ENCODE measurements at places on chromosomes 5 and 9.
A peak's percentile ranks its signal among the peaks of the same experiment; 100 is the strongest.

GRCh38 chr9:110731437-110732028, 62.9 kb downstream of the MUSK start:
- DNase-seq: no peak

- DNase-seq: peak; percentile 54
Measured at GRCh38 chr9:90002397-90003271, 397.8 kb downstream of the GADD45G start.

DNA sequence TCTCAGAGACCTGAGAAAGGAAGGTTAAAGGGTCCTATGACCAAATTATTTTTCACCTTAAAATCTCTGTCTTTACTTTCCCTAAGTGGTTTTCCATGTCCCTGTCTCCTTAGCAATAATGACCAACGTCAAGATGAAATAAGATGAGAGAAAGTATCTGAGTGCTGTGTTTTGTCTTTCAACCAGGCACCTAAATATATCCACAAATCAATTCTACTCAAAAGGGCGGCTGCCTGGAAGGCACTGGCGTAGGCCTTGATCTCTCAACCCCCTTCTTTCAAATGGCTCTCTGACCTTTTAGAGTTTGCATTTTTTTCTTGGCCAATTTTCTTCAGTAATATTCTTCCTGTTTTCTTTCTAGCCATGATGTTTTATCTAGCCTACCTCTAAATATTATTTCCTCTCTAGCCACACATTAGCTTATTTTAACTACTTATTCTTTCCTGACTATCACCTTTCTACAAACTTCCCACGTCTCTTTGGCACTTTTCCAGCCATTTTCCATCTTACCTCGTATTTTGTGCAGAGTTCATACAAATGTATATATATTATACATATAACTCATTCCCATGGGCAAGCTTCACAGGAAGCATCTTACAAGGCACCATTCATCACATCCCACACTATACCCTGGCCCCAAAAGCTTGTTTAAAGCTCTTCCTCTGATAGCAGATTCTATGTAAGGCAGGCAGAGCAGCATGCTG, 204.5 kb downstream of the SNX18 start:
- DNase-seq: no peak

DNA sequence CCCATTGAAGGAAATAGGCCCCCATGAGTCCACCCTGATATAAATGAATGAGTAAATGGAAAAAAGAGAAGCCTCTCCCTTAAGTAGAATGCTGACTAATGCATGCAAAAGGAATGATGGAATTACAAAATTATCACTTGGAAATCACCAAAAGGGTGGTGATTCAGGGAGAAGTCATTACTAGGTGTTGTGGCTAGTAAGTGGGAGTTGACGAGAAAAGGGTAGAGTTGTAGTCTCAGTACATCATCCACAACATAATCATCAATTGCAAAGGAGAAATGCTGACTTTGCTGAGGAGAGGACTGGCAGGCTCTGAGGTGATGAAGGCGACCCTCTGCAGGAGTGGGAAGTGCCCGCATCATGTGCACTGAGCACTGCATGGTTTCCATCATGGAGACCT, 201.5 kb upstream of the S1PR3 start:
- no peak for DNase-seq

DNA sequence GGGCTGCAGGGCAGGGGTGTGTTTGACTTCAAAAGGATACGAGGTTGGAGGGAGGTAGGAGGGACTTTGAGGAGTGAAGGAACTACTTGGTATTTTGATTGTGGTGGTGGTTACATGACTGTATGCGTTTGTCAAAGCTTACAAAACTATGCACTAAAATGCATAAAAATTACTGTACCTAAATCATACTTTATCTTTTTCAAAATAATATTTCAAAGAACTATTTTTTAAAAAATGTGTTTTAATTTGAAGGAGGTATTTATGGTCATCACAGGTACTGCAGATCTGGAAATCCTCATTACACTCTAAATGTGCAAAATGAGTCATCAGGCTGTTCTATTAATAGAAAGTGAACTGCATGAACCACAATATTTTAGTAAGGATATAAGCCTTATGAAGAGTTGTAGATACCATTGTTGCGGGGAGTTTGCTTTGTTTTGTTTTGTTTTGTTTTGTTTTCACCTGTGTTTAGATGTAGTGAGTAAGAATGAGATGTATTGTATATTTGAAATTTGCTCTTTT, 116.9 kb downstream of the ARRDC3 start:
- DNase-seq: no peak

DNA sequence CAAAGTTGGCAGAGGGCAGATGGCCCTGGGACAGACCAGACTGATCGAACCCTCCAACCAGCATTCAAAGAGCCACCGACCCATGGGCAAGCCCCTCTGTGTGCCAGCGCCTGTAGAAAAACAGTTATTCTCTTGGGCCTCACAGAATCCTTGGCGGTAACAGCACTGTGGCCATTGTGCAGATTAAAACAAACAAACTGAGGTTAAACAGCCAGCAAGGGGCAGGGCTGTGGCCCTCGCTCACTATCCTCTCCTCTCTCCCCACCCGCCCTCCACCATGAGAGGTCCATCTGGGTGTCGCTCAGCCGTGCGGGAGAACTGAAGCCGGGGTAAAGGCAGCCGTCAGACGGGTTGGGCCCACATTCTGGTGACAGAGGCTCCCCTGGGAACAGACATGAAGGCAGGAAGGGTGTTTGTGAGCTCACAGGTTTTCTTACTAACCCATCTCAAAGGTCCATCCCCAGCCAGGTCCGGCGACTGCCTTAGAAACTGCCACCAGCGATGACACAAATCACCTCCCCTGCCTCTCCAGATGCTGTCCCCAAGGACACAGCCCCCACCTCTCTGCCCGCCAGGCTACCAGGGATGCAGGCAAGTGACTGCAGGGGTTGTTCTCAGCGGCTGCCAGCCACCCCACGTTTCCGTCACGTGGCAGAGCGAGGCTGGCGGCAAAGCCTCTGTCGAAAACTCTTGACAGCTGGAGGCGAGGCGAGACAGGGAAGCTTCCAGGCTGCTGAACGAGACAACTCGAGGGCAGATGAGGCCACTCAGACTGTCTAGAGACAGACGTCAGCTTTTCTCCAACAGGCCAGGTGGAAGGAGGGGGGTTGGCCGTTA, 75.8 kb upstream of the SARDH start:
- no peak for DNase-seq

- no peak for DNase-seq
Measured at GRCh38 chr9:20178197-20178596, 389.4 kb upstream of the SLC24A2 start.

- DNase-seq: no peak
Measured at GRCh38 chr9:88278036-88278435, 110.2 kb upstream of the SPIN1 start.

- no peak for DNase-seq
Measured at GRCh38 chr5:163506095-163506457, 657 bp downstream of the MAT2B start.

DNA sequence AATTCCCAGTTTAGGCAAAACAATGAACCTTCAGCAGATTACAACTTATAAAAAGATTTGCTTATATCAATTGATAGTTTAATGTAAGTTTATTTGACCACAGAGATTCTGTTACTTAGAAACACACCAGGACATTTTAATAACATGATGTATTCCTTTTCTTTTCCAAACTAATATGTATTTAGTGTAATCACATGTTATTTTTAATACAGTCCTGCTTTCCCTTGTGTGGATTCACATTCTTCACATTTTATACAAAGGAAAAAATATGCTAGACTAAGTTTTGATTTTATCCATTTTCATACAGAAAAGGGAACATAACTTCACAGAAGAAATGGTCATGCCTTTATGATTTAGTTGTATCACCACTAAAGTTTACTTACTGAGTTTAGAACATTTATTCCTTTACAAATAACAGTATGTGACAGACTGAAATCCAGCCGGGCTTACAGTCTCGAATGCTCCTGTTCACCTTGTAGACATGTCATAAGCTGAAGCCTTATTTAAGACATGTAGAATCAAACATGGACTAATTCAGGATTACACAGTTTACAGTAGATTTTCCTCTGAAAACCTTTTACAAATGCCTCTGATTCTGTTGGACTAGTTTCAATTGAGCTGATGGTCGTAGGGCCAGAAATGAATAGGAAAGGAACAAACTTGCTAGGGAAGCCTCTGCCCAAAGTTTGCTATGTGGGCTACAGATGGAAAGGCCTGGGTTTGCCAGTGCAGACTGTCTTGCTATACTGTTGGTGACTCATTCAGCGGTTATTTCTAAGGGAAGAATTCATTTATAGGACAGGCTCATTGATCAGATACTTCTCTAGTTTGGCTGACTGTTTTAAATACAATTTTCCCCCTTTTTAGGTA, 6.6 kb upstream of the ASPN start:
- no peak for DNase-seq

DNA sequence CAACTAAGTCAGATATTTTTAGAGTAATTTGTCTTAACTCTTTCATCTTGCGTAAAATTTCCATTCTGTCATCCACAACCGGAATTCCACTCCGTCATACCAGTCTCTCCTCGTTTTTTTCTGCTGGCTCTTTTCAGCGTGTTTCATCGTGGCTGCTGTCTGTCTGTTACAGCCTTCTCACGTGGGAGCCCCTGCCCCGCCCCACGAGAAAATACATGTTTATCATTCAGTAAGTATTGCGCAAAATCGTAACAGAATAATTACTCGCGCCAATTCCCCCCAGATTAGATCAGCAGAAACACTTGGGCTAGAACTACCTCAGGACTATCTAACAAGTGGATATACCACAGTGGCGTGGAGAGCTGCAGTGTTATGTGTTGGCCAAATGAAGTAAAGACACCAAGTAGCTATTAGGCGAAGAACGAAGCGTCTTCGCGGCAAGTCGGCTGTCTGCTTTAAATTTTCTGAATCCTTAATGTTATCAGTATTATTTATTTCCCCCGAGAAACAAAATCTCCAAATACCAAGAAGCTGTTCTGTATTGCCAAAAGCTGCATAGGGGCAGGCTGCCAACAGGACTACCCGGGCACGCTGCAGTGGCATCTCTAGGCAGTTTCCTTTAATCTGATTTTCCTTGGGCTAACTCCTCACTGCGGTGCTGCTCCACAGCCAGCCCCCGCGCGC, 566 bp upstream of the FOCAD start:
- DNase-seq: no peak

DNA sequence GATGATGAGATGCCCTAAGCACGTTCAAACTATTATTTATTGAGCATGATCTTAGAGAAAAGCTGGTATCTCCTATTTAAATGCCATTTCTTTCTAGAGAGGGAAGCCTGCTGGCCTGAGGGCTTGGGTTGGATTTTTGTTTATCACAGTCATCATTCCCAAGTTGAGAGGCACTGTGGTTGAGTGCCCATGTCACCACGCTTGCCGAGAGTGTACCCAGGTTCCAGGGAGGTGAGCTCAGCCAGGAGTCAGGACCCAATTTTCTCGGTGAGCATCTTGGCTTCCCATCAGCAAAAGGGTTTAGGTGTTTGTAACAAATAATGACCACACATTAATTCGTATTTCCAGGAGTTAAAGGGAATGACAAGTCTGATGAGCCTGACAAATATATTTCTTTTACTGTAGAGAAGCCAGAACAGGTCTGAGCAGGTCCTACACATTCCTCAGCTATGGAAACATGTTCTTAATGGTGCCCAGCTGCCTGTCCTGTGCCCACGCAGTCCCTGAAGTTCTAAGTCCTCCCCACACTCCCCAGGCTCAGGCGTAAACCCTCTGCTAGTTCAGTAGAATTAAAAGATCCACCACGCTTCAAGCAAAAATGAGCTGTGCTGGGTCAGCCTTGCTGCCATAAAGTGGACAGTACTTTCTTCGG, 258.9 kb upstream of the IRX2 start:
- no peak for DNase-seq

- DNase-seq: no peak
Measured at GRCh38 chr9:110850401-110851135, 182.0 kb downstream of the MUSK start.

GRCh38 chr5:167929841-167930240, 361.6 kb upstream of the WWC1 start:
- no peak for DNase-seq

DNA sequence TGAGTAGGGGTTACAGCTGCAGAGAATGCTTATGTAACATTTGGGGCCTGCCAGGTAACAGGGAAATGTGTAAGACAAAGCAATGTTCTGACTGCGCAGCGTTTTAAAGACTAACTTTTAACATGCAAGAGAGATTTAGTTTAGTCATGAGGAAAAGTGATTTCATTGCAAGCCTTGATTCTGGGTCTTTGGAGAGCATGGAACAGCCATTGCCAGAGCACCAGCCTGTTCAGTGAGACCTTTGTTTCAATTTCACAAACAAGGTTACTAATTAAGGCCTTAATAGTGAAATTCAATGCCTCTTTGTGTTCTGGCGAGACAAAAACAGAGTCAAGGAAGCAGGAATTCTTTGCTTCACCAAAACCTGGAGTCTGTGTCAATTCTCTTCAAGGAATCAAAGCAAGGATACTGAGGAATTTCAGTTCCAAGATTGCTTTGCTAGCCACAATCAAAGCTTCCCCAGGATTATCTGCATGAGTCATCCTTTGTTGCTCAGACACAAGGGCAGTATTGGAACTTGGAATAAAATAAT, 14.4 kb downstream of the CKMT2 start:
- DNase-seq: no peak

DNA sequence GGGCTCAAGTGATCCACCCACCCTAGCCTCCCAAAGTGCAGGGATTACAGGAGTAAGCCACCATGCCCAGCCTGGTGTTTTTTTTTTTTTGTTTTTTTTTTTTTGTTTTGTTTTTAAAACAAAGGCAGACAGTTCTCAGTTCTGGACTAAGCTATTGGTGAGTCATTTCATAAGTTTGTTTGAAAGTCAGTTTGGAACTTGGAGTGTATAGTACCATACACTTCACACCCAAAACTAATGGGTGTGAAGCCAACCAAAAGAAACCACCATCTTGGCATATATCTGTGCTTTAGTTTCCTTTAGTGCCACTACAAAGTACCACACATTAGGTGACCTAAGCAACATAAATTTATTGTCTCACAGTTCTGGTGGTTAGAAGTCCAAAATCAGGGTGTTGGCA, 13.4 kb downstream of the MAST4 start:
- DNase-seq: no peak

DNA sequence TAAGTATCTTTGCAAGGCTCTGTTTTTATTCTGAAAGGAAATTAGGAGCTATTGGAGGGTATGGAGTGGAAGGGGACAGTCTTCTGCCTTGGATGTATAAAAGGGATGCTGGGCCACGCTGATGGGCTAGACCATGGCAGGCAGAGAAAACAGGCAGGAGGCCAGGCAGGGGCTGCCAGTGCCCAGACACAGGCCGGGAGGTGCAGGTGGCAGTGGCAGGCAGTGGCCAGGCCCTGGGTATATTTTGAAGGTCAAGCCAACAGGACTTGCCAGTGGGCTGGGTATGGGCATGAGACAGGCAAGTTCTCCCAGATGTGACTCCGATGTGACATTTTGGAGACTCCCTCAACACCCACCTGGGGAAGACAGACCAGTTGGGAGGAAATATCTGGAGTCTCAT, 131.9 kb downstream of the KCNIP1 start:
- no peak for DNase-seq

DNA sequence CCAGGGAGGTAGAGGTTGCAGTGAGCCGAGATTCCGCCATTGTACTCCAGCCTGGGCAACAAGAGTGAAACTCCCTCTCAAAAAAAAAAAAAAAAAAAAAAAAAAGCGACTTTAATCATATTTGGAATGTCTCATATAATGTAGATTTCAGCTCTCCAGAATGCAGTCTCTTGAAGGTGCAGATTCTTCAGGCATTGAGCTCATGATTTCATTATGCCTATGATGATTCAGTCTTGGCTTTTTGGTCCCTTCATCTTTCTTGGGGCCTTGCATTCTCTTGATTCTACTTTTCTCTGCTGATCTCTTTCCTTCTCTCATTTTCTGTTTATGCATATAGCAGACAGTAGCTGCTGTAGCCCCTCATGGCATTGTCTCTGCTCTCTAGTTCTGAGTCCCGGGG, 22.9 kb downstream of the KDM4C start:
- DNase-seq: no peak

All from NCI-H510A treated with DMSO at 0.1 percent for 48 hours (cell line).